ENCODE measurements at places on chromosomes 6 and 20. TPM values are rescaled to one million over a fixed set of nuclear protein-coding genes. Genes with fewer than 3 reads are reported as not detected.
A peak's percentile ranks its signal among the peaks of the same experiment; 100 is the strongest.

GRCh38 chr6:21748343-21749056 is 154.9 kb downstream of the SOX4 start:
- no peak for DNase-seq

DNA sequence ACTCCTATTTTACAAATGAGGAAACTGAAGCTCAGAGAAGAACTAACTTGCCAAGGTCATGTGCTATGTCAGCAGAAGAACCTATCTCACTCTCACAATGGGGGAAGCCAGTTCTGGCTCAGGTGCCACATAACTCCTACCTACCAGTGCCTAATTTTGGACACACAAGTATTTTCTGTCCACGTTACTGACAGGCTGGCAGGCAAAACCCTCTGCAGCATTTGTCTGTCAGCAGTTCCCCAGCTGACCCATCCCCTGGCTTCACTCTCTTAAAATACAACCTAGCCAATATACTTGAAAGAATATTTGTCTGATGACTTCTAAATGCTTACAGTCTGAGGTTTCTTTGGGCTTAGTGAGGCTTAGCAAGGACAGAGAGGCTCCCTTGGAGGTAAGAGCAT is 15.5 kb downstream of the GSS start:
- no peak for DNase-seq

CLVS2 gene
- polyA plus RNA-seq: 2.0 TPM

GRCh38 chr6:122429323-122429722 is 29.9 kb downstream of the HSF2 start:
- no peak for DNase-seq

- DNase-seq: no peak
These were observed 2.9 kb upstream of the FNDC11 start for GRCh38 chr20:63551068-63551467.

GRCh38 chr6:68638230-68638900 is 3.3 kb downstream of the ADGRB3 start:
- peak; percentile 59 for DNase-seq

TULP1 gene
- polyA plus RNA-seq: 0.07 TPM

DNA sequence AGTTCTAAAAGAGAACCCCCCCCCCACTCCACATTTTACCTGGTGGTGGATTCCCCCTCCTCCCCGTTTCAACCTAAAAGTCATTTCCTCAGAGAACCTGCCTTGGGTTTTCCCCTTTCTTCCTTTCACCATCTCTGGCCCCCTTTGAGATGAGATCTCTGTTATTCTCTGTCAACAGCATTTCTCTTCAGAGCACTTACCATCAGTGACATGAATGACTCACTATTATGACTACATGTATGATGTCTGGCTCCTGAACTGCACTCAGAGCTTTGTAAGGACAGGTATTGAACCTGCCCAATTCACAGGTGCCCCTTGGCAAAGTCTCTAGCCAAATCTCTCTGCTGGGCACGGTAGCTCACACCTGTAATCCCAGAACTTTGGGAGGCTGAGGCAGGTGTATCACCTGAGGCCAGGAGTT is 61.4 kb upstream of the JARID2 start:
- DNase-seq: no peak

LY86 gene
- polyA plus RNA-seq: 4.8 TPM

- no peak for DNase-seq
These were observed 904.3 kb downstream of the PHF3 start for GRCh38 chr6:64539917-64540316.

DNA sequence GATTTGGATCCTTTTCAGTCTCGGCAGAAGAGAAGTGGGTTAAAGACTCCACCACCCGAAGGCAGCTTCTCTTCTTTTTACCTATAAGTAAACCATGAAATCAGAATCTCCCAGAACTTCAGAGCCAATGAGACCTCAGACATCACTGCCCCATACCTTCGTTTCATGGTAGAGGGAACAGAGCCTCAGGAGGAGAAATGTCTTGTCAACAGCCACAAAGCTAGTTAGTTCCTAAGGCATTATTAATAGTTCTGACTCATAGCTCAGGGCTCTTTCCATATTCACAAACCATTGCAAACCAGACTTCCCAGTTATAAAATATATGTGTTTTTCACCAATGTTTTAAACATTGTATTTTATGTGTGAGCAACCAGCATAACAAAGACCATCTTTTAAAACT is 118.7 kb upstream of the RIPOR2 start:
- no peak for DNase-seq
